Cardiac septum (tissue), 1 donor: ENCODE measurements at places on chromosomes 5 and 9.

DNA sequence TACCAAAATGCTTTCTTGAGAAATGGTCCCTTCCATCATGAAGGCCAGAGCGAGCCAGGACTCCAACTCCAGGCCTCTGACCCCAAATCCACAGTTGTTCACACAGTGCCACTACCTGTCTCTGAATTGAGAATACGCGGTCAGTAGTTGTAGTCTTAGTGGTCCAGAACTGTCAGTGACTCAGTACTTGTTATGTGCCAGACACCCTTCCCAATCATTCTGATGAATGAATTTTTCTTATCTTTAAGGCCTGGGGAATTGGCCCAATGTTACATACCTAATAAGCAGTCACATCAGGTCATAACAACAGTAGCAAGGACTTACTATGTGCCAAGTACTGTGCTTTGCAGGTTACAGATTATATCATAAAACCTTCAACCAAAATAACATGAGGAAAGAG, 72.7 kb upstream of the RARS1 start:
- no peak for DNase-seq

DNA sequence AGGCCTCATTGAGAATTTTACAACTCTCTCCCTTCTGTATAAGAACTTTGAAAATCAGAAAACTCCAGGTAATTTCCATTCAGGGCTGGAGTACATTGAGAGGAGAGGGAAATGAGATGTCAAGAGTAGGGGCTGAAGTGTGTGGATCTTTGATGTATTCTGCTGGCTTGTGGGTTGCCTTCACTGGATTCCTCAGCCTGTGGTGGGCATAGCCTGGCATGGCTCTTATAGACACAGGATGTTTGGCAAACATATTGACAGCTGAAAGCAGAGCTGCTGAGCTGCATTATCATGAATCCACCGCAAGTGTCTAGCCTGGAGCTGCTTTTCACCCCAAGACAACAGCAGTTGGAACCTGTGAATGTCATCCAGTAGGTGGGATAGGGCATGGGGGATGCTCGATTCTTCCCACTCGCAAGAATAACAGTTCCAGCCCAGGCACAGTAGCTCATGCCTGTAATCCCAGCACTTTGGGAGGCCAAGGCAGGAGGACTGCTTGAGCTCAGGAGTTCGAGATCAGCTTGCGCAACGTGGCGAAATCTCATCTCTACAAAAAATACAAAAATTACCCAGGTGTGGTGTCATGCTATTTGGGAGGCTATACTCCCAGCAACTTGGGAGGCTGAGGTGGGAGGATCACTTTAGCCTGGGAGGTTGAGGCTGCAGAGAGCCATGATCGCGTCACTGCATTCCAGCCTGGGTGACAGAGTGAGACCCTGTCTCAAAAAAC, 36.0 kb upstream of the TTC23L start:
- DNase-seq, result no peak

DNA sequence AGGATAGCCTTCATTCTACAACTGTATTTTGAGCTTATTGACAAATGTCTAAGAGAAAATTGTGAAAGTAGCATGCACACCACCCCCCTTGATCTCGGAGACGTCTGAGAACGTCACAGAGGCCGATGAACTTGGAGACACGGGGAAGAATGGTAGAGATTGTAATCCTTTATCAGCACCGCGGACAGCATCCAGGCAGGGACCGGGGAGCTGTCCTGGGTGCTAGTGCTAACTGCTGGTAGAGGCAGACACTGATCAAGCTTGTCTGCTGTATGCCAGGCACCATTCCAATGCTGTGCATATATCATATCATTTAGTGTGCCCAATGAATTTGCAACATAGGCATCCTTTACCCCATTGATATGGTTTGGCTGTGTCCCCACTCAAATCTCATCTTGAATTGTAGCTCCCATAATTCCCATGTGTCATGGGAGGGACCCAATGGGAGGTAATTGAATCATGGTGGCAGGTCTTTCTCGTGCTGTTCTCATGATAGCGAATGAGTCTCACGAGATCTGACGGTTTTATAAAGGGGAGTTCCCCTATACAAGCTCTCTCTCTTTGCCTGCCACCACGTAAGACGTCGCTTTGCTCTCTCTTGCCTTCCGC, 98.8 kb downstream of the LHX2 start:
- DNase-seq, result no peak

GRCh38 chr5:52419357-52419756, 368.4 kb upstream of the ITGA1 start:
- no peak for DNase-seq

GRCh38 chr9:93191354-93191660, 7.4 kb downstream of the WNK2 start:
- DNase-seq, result no peak

- no peak for DNase-seq
Observed at GRCh38 chr9:80049096-80049782, 477.5 kb downstream of the TLE4 start.

DNA sequence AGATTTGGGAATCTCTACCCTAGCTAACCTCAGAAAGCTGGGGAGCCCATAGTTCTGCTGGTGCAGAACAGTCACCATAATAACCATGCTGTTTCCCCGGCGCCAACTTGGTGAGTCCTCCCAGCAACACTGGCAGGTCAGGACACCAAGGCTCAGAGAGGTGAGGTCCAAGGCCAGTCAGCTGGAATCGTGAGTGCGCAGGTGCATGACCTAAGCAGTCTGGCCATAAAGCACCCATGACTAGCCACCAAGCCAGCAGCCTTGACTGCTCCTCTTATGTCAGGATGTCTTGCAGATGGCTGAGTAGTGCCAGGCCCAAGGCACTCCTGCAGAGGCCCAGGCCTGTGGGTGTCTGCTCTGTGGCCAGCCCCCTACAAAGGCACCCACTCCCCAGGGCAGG, 2.6 kb downstream of the RNF44 start:
- no peak for DNase-seq

DNA sequence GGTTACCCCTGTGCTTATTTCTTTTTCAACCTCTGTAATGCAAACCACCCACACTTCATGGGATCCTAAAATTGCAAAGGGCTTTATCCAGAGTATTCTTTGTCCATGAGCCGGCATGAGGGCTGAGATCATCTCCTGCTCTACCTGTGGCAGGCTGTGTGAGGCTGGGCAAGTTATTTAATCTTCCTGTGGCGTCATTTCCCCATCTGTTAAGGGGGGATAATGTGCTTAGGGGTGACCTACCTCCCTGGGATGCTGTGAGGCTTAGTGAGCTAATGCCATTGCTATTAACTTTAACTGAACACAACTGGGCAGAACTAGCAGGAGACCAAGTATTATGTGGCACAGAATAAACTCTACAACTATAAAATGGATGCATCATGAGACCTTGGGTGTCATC, 17.0 kb downstream of the FRMPD1 start:
- DNase-seq, result no peak

DNA sequence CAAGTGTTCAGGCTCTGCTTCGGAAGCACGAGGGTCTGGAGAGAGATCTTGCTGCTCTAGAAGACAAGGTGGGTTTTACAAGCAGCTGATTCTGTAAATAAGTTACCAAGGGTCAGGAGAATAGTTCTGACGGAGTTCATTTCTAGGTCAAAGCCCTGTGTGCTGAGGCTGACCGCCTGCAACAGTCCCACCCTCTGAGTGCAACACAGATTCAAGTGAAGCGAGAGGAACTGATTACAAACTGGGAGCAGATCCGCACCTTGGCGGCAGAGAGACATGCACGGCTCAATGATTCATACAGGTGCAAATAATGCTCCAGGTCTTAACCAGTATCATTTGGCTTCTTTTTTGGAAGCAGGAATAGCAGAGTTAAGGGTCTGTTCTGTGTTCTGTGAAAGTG, 24.8 kb downstream of the SPTAN1 start:
- DNase-seq, result no peak

GRCh38 chr5:6805841-6806240, 92.6 kb downstream of the TENT4A start:
- DNase-seq, result no peak

GRCh38 chr5:16933337-16933736, 2.8 kb downstream of the MYO10 start:
- DNase-seq, result no peak

DNA sequence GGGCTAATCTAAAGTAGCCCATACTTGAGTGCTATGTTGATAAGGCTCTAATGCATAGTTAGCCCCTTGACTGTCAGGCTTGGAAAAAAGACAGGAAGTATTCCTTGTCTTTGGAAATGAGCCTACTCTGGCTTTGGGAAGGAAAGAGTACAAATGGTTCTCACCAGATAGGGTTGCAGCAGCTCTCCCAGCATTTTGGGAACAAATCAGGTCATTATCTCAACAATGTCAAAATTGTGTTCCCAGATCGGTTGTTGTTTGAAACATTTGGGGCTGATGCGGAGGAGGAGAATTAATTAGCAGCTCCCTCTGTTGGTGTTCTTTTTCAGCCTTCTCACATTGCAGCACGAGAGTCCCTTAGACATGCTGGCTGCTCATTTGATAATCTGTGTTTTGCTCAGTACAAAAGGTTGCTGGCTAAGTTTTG, 294.7 kb upstream of the DMRT1 start:
- no peak for DNase-seq

DNA sequence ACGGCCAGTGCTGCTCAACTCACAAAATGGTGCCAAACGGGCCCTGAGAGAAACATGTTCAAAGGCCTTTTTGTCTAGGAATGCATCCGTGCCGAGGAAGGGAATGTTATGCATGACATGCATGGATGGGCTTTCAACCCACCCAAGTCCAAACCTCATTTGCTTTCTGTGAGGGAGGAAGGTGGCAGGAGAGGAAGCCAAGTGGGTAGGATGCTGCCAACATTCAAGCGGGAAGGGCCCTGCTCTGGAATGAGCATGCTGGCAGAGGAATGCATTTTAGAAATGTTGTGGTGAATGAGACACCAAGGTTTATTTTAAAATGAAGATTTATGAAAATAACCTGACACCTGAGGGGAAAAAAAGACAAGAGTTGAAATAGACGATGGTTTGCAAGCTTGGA, 479.1 kb downstream of the CCDC171 start:
- no peak for DNase-seq

DNA sequence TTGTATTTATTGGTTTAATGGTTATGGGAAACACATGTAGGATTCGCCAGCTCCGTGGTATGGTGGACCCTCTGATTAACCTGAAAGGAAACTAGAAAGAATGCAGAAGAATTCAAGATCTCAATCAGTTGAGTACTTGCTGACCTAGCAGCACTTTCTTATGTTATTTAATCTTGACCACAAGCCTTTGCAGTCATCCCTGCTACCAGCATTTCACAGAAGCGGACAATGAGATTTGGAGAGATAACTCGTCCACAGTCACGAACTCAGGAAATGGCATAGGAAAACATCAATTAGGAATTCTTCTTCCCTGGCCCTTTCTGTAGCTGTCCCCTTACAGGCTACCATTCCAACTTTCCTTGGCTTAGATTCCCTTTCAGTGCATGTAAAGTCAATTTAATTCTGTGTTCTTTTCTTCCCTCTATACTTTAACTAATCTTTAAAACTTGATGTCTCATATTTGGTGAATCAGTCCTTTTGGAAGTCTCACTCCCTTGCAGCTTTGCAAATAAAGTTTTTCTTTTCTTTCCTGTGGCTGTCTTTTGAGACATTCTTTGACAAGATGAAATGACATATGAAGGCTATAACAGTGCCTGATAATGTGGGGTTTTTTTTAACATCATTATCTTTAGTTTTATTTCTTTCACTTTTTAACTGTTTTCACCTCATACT, 1.3 kb upstream of the SLC44A1 start:
- no peak for DNase-seq

DNA sequence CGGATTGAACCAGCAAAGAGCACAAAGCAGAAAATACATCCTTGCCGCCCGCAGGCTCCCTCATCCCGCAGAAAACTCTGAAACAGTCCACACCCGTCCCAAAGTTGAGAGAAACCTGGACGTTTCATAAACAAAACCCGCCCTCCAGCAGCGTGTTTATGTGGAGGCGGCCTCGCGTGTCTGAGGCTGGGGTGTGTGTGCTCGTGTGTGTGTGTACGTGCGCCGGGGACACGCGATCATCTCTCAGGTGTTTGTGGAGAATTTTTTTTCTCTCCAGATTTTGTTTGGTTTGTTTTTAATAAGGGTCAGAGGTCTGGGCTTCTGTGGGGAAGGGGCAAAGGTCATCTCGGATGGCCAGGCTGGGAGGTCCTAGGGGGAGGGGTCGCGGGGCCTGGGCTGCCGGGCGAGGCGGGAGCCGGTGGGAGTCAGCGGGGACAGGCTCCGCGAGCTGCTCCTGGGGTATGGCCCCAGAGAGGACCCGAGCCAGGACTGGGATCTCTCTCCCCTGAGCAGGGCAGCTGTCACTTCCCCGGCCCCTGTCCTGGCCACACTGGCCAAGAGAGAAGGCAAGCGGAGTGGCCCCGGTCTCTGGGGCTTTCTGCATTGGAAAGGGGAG, 206.4 kb downstream of the C9orf50 start:
- no peak for DNase-seq

DNA sequence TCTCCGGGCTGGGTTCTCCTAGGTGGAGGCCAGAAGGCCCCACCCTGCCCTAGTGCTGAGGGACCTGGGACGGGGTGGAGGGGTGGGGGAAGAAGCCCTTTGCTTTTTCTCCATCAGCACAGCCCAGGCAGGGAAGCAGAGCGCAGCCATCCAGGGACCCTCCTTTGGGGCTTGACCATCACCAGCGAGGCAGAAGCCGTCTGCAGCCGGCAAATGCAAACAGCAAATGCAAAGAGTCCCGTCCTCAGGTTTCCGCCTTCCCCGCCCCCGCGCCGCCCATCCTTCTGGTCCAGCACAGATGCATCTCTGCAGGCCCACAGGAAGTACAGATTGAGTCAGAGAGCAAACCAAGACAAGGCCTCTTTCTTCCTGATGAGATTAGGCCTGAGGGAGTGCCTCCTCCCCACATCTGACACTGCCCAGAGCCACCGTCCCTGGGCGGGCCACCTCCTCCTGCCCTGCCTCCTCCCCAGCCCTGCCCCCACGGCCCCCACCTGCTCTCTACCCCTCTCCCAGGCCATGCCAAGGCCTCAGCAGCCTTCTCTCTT, 23.4 kb downstream of the CORO2A start:
- no peak for DNase-seq

GRCh38 chr9:82354279-82354659, 365.7 kb downstream of the SPATA31D1 start:
- DNase-seq, result no peak

- DNase-seq, result no peak
Observed at GRCh38 chr9:92483627-92484545, 1.6 kb upstream of the ASPN start.

DNA sequence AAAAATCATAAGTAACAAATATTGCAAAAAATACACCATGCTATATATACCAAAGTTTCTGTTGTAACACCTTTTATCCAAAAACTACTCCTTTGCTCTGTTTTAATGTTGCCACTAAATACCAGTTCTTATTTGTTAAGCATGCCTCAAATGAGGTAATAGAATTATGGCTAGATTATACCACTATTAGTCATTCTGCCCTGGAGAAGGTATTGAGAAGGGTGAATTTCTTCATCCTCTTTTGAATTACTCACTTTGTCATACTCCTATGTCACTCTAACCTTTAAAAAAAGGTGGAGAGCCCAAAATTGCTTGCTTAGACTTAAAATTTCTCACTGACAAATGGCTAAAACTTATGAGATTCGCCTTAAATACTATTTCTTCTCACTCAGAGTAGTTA, 750.9 kb downstream of the MAT2B start:
- no peak for DNase-seq

DNA sequence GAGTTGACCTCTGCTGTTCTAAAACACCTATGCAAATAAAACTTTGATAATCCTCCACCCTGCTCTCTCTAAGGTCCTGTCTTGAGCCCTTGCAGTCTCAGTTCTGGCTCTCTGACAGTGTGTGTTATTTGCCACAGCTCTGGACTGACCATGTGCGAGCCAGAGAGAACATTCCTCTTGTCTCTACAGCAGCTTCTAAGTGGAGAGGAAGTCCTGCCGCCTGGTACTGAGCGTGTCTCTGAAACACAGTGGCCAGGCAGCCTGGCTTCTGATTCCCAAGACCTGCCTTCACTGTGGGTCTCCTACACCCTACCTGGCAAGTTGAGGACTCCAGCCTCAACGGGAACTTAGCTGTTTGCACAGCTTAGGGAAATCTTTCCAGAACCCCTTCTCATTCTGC, 61.6 kb downstream of the ENTREP1 start:
- DNase-seq, result no peak
